ENCODE measurements at places on chromosomes 11 and 22. TPM values are rescaled to one million over a fixed set of nuclear protein-coding genes. Genes with fewer than 3 reads are reported as not detected.
A peak's percentile ranks its signal among the peaks of the same experiment; 100 is the strongest.

GRCh38 chr11:1473786-1474185 is 12.8 kb downstream of the MOB2 start:
- no peaks in the 10 kb centered on the region for H3K4me1 ChIP-seq
- H3K27ac ChIP-seq = no peak overlapping the region
- no peaks in the 10 kb centered on the region for H3K27me3 ChIP-seq
- peaks cover 66% of the 10 kb centered on the region for H3K36me3 ChIP-seq
- H3K4me3 ChIP-seq = no peak overlapping the region
- DNase-seq = no peak

The LIPT2 gene
- total RNA-seq = 6.1 TPM

- peak; percentile 41 for DNase-seq
- peak overlapping the region; percentile 33 for H3K27ac ChIP-seq
- H3K4me3 ChIP-seq = no peak overlapping the region
- peaks cover 6% of the 10 kb centered on the region for H3K36me3 ChIP-seq
- H3K4me1 ChIP-seq = peaks cover 13% of the 10 kb centered on the region
Observed at GRCh38 chr11:2940147-2940920, 11.1 kb upstream of the PHLDA2 start.

The ZBTB16 gene
- total RNA-seq = 8.5 TPM

DNA sequence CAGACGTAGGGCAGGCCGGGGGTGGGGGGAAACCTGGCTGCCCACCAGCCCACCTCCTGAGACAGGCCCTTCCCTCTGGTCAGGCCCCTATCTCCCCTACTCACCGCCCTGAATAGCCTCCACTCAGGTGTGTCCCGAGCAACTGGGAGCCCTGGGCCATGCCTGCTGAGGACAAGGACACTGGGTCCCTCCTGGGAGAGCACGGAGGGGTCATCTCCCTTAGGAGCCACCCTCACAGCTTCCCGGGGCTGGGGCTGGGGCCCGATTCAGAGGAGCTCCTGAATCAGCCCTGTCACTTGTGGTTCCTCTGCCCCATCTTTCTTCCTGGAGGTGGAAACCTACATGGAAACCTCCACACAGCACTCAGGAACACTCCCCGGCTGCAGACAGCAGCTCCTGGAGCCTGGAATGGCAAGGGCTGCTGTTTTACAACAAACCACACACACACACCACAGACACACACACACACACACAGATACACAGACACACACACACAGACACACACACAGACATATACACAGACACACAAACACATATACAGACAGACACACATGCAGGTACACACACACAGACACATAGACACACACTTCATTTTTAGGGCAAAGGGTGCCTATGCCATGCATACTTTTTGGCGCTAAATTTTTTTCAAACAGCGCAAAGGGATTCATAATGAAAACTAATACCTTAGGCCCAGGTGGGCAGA is 9.6 kb upstream of the EMID1 start:
- H3K36me3 ChIP-seq = no peaks in the 10 kb centered on the region
- H3K4me3 ChIP-seq = no peak overlapping the region
- no peaks in the 10 kb centered on the region for H3K27me3 ChIP-seq
- no peak overlapping the region for H3K27ac ChIP-seq
- H3K4me1 ChIP-seq = no peaks in the 10 kb centered on the region

DNA sequence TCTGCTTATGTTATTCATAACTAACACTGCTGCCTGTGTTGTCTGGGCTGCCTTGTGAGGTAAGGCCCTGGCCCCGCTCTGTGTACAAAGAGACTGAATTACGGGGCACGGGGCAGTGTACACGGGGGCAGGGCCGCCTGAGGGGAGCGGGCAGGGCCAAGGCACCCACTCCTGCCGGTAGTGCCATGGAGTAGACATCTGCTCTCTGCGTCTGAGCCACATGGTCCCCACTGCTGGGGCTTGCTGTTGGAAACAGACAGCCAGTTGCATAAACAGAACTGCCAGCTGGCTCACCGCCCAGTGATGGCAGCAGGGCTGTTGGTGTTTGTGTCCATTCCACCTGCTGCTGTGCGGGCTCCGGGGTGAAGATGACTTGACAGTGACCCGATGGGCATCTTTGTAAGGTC is 19.8 kb downstream of the FAM118A start:
- H3K27ac ChIP-seq = no peak overlapping the region
- no peak for DNase-seq
- peaks cover 83% of the 10 kb centered on the region for H3K36me3 ChIP-seq
- H3K4me1 ChIP-seq = no peaks in the 10 kb centered on the region
- H3K27me3 ChIP-seq = no peaks in the 10 kb centered on the region

The LRRC55 gene
- total RNA-seq = not detected

- no peak within 1 kb of the TSS for H3K4me3 ChIP-seq
- no peaks in the 10 kb centered on the region for H3K4me1 ChIP-seq
- H3K27me3 ChIP-seq = no peaks in the 10 kb centered on the region
- H3K36me3 ChIP-seq = no peaks in the 10 kb centered on the region
- no peak for DNase-seq
- no peak within 1 kb of the TSS for H3K27ac ChIP-seq
Observed at GRCh38 chr11:58125469-58125868, at the start of gene OR9I1. TSS of gene OR9I1 (minus strand) at chr11:58125530. CDS start at chr11:58119444, 6,086 bp downstream.

GRCh38 chr11:129383502-129383901 is 7.9 kb downstream of the BARX2 start:
- no peak overlapping the region for H3K4me3 ChIP-seq
- H3K27ac ChIP-seq = no peak overlapping the region
- peaks cover 2% of the 10 kb centered on the region for H3K27me3 ChIP-seq
- no peak for DNase-seq
- H3K4me1 ChIP-seq = no peaks in the 10 kb centered on the region

The SLC22A9 gene
- total RNA-seq = not detected

GRCh38 chr11:61627850-61628661 is 47.2 kb upstream of the SYT7 start:
- DNase-seq = no peak
- H3K36me3 ChIP-seq = no peaks in the 10 kb centered on the region
- H3K27me3 ChIP-seq = no peaks in the 10 kb centered on the region
- no peak overlapping the region for H3K4me3 ChIP-seq
- H3K27ac ChIP-seq = no peak overlapping the region

GRCh38 chr11:118915941-118916841 is 9.5 kb downstream of the BCL9L start:
- peak overlapping the region; percentile 53 for H3K4me3 ChIP-seq
- peaks cover 4% of the 10 kb centered on the region for H3K36me3 ChIP-seq
- H3K4me1 ChIP-seq = peaks cover 99% of the 10 kb centered on the region
- H3K27me3 ChIP-seq = no peaks in the 10 kb centered on the region
- peak overlapping the region; percentile 100 for H3K27ac ChIP-seq
- DNase-seq = no peak

DNA sequence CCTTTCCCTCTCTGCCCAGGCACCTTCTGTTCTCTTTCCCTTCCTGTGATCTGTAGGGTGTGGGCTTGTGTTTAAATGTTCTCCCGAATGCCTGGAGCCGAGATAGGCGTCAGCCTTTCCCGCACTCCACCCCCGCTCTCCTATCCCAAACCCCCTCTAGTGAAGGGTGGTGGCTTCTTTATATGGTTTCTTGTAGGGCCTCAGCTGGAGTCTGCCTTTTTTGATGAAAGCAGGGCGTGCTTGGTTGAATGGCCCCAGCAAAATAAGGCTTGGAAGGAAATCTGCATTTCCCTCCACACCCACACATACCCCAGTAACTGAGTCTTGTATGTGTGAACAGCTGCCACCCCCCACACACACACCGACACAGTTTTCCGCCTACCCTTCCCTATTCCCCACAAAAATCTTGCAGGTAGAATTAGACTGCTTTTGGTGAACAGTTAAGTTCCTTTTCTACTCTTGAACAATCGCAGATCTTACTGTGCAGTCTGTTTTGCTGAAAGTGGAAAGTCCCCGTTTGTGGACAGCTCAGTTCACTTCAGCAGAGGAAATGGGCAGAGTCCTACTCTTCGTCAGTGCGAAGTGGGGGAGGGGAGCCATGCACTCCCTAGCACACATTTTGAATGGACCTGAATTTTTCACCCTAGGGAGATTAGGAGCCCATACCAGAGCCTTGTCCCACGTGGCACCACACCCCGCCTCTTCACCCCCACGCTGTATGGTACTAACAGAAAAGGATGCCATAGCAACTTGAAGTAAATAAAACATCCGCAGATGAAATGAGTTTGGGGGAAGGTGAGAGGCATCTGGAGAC is 25.5 kb upstream of the GRK2 start:
- H3K4me1 ChIP-seq = peaks cover 44% of the 10 kb centered on the region
- H3K27me3 ChIP-seq = no peaks in the 10 kb centered on the region
- peak overlapping the region; percentile 96 for H3K27ac ChIP-seq
- DNase-seq = peak; percentile 86
- peaks cover 31% of the 10 kb centered on the region for H3K36me3 ChIP-seq

DNA sequence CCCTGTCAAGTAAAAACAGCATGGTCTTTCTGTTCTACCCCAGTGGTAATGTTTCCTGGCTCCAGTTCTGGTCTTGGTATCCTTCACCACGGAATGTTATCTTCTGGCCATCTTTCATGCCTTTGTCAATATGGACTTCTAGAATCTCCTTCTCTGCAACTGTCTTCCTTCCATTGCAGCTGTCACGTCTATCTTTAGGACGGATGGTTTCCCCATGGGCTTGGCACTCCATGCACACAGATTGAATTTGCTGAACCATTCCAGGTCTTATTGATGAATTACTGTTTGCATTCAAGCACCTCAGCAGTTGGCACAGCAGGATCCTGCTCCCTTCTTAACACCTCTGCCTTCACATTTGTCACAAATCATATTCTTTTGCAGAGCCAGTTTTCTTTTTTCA is 44.9 kb upstream of the SLC25A18 start:
- DNase-seq = no peak
- H3K27ac ChIP-seq = no peak overlapping the region
- no peak overlapping the region for H3K4me3 ChIP-seq
- peaks cover 2% of the 10 kb centered on the region for H3K27me3 ChIP-seq

The CARD18 gene
- not detected for total RNA-seq

The KRTAP5-11 gene
- total RNA-seq = not detected

The EXPH5 gene
- 1.8 TPM for total RNA-seq

DNA sequence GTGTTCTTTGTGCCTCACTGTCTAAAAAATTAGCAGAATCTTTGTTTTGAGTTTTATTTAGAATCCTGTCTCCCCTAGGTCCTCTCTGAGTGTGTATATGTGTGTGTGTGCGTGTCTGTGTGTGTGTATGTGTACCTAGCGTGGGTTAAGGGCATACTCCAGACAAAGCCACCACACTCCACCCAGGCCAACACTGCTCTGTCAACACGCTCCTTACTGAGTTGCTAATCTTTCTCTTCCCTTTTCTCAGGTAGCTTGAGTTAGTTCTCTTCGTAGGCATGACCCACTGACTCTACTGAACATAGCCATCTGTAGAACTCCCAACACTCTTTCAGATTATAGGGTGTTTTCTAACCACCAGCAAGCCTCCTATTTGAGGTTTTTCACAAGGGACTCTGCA is 131.1 kb downstream of the LRRC4C start:
- H3K27me3 ChIP-seq = no peaks in the 10 kb centered on the region
- no peaks in the 10 kb centered on the region for H3K4me1 ChIP-seq
- no peak for DNase-seq

DNA sequence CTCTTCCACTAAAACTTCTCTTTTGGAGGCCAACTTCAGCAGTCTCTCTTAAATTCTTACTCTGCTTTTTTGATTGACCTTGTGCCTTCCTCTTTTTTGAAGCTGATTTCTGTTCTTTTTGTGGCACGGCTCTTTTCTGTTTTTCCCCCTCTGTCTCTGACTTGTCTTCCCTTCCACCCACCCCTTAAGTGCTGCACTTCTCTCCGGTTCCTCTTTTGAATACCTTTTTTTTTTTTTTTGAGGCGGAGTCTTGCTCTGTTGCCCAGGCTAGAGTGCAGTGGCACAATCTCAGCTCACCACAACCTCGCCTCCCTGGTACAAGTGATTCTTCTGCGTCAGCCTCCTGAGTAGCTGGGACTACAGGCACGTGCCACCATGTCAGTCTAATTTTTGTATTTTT is 211.9 kb downstream of the BLID start:
- no peak overlapping the region for H3K27ac ChIP-seq
- H3K27me3 ChIP-seq = no peaks in the 10 kb centered on the region
- no peak overlapping the region for H3K4me3 ChIP-seq
- DNase-seq = no peak
- H3K4me1 ChIP-seq = no peaks in the 10 kb centered on the region

The CLCF1 gene
- total RNA-seq = 3.0 TPM

The STK33 gene
- total RNA-seq = 0.49 TPM

- DNase-seq = no peak
- H3K4me1 ChIP-seq = no peaks in the 10 kb centered on the region
- H3K27me3 ChIP-seq = no peaks in the 10 kb centered on the region
- H3K36me3 ChIP-seq = no peaks in the 10 kb centered on the region
- no peak overlapping the region for H3K4me3 ChIP-seq
Observed at GRCh38 chr22:47602732-47603131, 840.3 kb downstream of the TBC1D22A start.

The TBRG1 gene
- total RNA-seq = 60.7 TPM

All from CD4-positive, CD25-positive, alpha-beta regulatory T cell (primary cell).